ENCODE measurements at places on chromosomes 7 and 10.

- DNase-seq, result no peak
Measured at GRCh38 chr10:92690915-92691590, 1.3 kb downstream of the HHEX start.

GRCh38 chr10:89158446-89158845 is 48.7 kb downstream of the CH25H start:
- DNase-seq, result no peak

DNA sequence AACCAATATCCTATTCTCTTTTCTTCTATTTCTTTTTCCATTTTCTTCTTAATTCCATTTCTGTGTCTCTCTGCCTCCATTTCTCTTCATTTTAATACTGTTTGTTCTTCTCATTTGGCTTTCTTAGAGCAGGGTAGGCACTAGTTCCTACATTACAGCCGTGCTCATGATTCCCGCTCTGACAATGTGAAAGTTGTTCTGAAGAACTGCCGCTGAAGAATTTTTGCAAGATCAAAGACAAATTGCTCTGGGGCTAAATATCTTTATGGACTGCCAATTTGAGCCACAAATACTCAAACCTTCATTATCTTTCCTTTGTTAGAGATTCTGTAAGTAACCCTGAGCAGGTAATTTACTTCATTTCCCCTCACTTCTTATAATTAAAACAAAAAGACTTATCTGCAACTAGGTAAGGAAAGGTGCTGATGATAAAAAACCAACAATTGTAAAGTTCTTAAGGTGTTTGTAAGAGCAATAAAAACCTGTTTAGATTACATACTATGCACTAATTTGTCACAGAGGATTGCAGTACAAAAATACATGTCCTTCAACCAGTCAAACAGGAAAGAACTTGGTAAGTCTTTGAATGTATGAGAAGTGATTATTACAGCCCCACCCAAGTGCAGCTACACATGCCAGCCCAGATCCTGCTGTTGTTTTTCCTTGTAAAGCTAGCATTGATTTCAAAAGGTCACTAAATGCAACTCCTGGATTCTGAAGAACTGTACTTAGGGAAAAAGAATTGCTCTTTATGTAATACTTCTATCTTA is 127.5 kb downstream of the COL28A1 start:
- no peak for DNase-seq

- DNase-seq, result no peak
Measured at GRCh38 chr10:112677689-112678088, 230.7 kb downstream of the VTI1A start.

- no peak for DNase-seq
Measured at GRCh38 chr10:118495499-118495898, 99.9 kb downstream of the PRLHR start.

Measured in breast epithelium (tissue), 4 donors.